ENCODE measurements at places on chromosomes 13 and 19.

GRCh38 chr13:73223372-73223781, 164.6 kb downstream of the KLF5 start:
- H3K4me1 ChIP-seq, result peaks cover 29% of the 10 kb centered on the region
- no peak overlapping the region for H3K4me3 ChIP-seq
- no peaks in the 10 kb centered on the region for H3K36me3 ChIP-seq
- DNase-seq, result peak; percentile 40
- H3K27me3 ChIP-seq, result peaks cover 8% of the 10 kb centered on the region

DNA sequence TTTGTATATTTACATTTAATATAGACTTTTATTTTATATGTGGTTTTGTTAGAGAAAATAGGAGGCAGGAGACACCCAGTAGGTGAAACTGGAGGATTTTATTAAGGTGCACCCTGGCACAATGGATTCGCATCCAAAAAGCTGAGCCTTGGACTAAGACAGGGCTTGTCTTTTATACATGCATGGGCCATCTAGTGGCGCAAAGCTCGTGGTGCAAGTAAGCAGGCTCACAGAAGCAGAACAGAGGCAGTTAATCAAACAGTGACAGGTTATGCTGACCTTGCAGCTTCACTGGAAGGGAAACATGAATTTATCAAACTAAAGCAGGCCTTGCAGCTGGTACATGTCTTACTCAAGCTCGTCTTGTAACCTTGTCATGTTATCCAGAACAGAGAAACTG, 58.8 kb upstream of the ZNF681 start:
- no peak overlapping the region for H3K27ac ChIP-seq
- no peak overlapping the region for H3K4me3 ChIP-seq
- H3K4me1 ChIP-seq, result no peaks in the 10 kb centered on the region
- H3K36me3 ChIP-seq, result peaks cover under 1% of the 10 kb centered on the region

GRCh38 chr19:47601180-47601904, 7.6 kb upstream of the BICRA start:
- no peaks in the 10 kb centered on the region for H3K27me3 ChIP-seq
- peak overlapping the region; percentile 80 for H3K4me3 ChIP-seq
- peak overlapping the region; percentile 80 for H3K27ac ChIP-seq
- peaks cover 25% of the 10 kb centered on the region for H3K4me1 ChIP-seq
- DNase-seq, result no peak
- H3K36me3 ChIP-seq, result no peaks in the 10 kb centered on the region

GRCh38 chr13:19993024-19993423, 34.5 kb downstream of the ZMYM2 start:
- H3K27me3 ChIP-seq, result no peaks in the 10 kb centered on the region
- H3K4me1 ChIP-seq, result peaks cover 29% of the 10 kb centered on the region
- no peak for DNase-seq
- peaks cover 34% of the 10 kb centered on the region for H3K36me3 ChIP-seq
- no peak overlapping the region for H3K27ac ChIP-seq
- H3K4me3 ChIP-seq, result no peak overlapping the region

- H3K27ac ChIP-seq, result no peak overlapping the region
- no peaks in the 10 kb centered on the region for H3K36me3 ChIP-seq
- H3K4me1 ChIP-seq, result no peaks in the 10 kb centered on the region
- DNase-seq, result no peak
Measured at GRCh38 chr13:103557878-103558277, 491.7 kb upstream of the SLC10A2 start.

GRCh38 chr13:102902789-102903347, 57.0 kb downstream of the ERCC5 start:
- no peaks in the 10 kb centered on the region for H3K36me3 ChIP-seq
- no peak for DNase-seq
- H3K4me1 ChIP-seq, result no peaks in the 10 kb centered on the region
- no peak overlapping the region for H3K27ac ChIP-seq
- H3K4me3 ChIP-seq, result no peak overlapping the region

GRCh38 chr19:28435551-28436271, 777.2 kb downstream of the UQCRFS1 start:
- peaks cover 20% of the 10 kb centered on the region for H3K4me1 ChIP-seq
- DNase-seq, result no peak
- H3K36me3 ChIP-seq, result no peaks in the 10 kb centered on the region
- no peak overlapping the region for H3K27ac ChIP-seq
- H3K4me3 ChIP-seq, result no peak overlapping the region

Measured in activated naive CD8-positive, alpha-beta T cell treated with anti-CD3 and anti-CD28 coated beads, Interleukin-2, amount 50 U/mL, for 24 hours (primary cell).